Renal cortex interstitium (tissue), 15 donors: ENCODE measurements at places on chromosomes 5 and 9.

DNA sequence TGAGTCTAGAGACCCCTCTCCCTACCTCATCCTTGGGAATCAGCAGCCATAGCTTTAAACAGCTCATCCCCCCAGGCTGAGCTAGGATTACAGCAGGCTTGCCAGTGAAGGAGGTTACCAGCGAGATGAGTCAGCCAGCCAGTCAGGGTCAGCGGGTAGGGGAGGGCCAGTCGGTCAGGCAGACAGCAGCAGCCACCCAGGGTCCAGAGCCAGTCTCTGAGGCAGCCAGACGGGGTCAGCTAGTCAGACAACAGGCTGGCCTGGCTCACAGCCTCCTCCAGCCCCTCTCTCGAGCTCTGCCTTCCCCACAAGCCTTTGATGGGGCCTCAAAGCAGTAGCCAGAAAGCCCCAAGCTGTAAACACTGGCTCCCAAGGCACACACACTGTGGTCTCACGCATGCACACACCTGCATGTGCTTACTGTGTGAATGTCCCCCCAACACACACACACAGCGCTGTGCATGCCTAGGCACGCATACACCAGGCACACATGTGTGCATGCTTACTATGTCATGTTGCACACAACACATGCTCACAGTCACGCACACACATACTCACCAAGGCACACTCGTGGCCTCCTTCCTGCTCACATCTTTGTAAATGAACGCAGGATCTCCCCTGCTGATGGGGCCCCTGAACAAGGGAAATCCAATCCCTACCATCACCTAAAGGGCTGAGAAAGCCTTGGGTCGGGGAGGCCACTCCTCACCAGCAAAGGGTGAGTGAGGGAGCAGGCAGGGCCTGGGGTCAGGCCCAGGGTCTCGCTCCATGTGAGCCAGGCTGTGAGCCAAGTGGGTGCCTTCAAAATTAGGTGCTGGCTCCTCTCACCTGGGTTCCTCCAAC lies 28.2 kb upstream of the CPLX2 start:
- DNase-seq: no peak

- no peak for DNase-seq
These were observed 7.1 kb upstream of the KLF9 start for GRCh38 chr9:70421272-70422180.

DNA sequence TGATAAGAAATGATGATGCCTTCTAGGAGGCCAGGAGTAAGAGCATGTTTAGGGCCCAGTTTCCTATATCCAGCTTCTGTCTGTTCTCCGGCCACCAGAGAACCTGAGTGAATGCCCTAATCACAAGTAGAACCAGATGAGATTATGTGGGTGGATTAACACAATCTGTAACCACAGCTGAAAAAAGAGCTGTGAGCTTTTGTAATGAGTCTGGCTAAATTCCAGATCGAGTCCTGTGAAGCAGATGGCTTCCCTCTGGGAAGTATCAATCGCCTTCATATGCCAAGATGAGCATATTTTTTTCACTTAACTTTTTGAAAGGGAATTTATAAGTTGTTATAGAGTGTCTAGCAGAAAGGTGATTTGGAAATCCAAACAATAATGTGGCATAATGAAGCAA lies 99.8 kb downstream of the NNT start:
- DNase-seq: no peak

- DNase-seq: no peak
These were observed 39.5 kb downstream of the SEMA6A start for GRCh38 chr5:116534964-116535651.

DNA sequence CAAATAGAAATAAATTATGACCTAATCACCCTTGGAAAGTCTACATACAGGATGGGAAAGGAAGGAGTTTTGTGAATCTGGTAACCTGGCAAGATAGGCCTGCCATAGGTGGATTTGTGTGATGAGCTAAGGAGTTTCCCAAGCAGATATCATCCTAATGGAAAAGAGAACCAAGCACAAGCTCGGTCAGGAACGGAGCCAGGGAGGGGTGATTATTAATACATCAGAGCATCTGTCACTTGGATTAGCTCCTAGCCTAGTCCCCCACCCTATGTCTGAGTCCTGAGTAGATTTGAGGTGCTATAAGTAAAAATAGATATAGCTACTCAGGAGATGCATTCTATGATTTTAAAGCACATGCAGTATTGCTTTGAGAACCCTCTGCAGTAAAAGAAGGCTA lies 57.3 kb upstream of the SMARCA2 start:
- DNase-seq: no peak

- DNase-seq: no peak
These were observed 15.1 kb downstream of the AUH start for GRCh38 chr9:91346644-91347043.

DNA sequence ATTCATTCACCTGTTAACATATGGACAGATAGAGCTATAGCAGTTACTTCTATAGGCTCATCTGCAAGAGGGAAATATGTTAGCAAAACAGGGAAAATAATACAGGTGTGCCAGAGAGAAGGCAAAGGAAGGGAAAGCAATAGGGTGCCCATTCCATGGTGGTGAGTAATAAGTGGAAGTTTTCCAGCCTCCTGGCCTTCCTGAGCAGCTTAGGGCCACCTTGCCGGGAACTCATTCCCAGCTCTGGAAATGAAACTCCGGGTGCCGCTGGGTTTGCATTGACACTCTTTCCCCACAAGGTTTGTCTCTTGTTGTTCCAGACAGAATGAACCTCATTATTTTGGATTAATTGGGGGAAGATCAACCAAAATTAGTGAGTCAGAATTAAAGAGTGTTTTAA lies 58.4 kb downstream of the SLC1A3 start:
- no peak for DNase-seq

GRCh38 chr9:20442461-20443319 lies 179.6 kb downstream of the MLLT3 start:
- DNase-seq: no peak
